ENCODE measurements at places on chromosomes 16 and 17.

DNA sequence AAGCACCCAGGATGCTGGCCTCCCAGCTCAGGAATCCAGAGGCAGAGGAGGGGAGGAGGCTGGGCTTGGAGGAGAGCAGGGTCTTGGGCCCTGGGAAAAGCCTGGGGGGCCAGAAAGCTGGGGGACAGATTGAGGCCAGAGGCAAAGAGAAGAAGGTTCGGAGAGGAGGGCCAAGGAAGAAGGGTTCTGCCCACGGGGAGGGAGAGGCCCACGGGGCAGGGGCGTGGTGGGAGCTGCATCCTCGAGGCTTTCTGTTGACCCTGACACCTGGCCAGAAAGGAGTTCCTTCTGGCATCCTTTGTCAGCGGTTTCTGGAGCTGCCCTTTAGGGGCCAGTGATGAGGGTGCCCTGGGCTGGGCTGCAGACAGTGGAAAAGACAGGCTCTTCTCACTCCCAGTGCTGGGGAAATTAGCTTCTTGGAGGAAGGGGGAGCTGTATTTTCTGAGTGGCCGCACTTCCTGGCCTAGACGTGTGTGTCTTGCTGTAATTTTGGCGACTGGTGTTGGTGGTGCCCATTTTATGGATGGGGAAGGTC lies 308.7 kb downstream of the SEC14L1 start:
- no peak for DNase-seq

GRCh38 chr16:26050472-26050871 lies 358.7 kb downstream of the HS3ST4 start:
- DNase-seq = no peak

GRCh38 chr16:73086108-73086507 lies 38.2 kb upstream of the ZFHX3 start:
- no peak for DNase-seq

- DNase-seq = no peak
Observed at GRCh38 chr16:68235108-68235886, 630 bp downstream of the ESRP2 start.

GRCh38 chr17:49597928-49598655 lies 22.4 kb downstream of the NXPH3 start:
- DNase-seq = no peak

GRCh38 chr16:72073560-72074230 lies 10.7 kb downstream of the HPR start:
- DNase-seq = no peak

- no peak for DNase-seq
Observed at GRCh38 chr17:52027081-52027480, 131.4 kb downstream of the CA10 start.

GRCh38 chr16:63744077-63744874 lies 1377.6 kb downstream of the CDH11 start:
- DNase-seq = no peak

DNA sequence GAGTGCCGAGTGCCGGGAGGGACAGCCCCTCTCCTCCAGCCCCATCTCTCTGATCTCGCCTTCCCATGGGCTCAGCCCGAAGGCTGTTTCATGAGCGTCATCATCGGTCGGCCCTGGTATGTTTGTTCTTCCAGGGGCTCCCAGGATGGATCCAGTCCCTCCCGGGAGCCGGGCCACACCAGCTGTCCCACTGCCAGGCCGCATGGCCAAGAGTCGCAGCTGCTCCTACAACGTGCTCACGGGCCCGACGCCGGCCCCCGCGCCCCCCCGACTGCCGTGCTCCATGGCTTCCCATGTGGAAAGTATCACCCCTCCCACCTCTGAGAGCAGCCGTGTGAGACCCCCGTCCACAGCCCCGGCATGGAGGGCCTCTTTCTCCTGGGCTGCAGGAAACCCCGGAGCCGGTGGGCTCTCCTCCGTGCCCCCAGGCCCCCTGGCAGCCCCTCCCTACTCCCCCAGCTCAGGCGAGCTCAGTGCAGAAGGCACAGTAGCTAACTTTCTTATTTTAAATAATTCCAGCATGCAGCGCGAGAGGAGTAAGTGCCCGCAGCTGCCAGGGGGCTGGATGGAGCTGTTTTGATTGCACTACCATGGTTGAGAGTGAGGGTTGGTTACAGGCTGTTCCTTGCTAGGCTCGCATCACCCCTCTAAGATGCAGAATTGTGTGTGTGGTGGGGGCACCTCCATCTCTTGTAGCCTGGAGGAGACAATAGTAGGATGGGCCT lies 26.6 kb upstream of the GSE1 start:
- DNase-seq = no peak

DNA sequence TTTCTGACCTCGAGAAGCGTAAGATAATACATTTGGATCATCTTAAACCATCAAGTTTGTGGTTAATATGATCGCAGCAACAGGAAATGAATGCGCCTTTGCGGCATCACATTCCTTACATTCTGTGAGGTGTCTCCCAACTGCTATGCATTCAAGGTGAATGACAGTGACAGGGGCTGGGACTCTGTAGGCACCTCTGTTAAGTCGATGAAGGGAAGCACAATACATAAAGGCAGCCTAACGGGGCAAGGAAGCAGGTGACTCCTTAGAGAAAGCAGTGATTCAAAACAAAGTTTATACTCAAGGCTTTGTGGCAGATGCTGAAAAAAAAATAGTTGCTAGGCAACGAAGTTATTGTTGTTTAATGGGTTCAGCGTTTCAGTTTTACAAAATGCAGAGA lies 21.6 kb upstream of the EVPL start:
- DNase-seq = no peak
